ENCODE measurements at places on chromosomes 7 and 10.

DNA sequence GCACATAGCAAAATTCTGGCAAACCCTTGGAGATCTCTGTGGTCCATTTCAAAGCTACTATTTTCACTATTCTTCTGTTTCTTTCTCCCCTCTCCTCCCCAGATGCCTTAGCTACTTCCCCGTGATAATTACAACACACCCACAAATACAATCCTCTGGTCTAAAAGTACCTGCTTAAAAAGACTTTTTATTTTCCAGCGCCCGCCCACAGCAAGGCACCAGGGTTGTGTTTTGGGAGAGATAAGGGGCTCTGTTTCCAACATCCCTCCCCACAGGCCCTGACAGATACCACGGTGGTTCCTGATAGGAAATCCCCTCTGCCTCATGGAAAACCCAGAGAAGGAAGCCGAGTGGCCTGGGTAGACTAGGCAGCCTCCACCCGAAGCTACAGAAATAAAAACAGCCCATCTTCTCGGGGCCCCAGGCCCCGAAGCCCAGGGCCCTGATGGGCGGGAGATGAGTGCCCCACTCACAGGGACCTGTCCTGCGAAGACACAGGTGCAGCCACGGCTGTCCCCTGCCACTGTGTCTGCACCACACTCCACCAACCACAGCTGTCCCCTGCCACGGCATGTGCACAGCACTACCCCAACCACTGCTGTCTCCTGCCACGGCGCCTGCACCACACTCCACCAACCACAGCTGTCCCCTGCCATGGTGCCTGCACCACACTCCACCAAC, 19.7 kb downstream of the CALML5 start:
- DNase-seq: no peak

- no peak for DNase-seq
Observed at GRCh38 chr10:17443707-17444387, 10.5 kb downstream of the ST8SIA6 start.

- no peak for DNase-seq
Observed at GRCh38 chr7:14767716-14768425, 134.7 kb downstream of the DGKB start.

- no peak for DNase-seq
Observed at GRCh38 chr7:150830937-150831336, 21.4 kb upstream of the AOC1 start.

DNA sequence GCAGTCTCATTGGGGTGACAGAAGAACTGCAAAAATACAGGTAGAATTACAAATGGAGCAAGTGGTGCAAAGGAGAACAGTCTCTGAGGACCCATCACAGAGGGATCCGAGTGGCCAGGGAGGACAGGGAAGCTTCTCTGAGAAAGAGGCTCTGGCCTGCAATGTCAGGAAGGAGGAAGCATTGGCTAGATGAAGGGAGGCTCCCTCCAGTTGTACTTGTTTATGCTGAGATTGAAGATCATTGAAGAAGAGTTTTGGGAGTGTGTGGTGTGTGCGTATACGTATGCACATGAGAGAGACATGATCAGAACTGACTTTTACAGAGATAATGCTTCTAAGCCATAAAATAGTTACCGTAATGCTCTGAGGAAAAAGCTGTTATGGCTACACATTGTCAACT, 274.7 kb upstream of the FZD8 start:
- no peak for DNase-seq

GRCh38 chr7:51629206-51629605, 312.6 kb upstream of the COBL start:
- DNase-seq: no peak

DNA sequence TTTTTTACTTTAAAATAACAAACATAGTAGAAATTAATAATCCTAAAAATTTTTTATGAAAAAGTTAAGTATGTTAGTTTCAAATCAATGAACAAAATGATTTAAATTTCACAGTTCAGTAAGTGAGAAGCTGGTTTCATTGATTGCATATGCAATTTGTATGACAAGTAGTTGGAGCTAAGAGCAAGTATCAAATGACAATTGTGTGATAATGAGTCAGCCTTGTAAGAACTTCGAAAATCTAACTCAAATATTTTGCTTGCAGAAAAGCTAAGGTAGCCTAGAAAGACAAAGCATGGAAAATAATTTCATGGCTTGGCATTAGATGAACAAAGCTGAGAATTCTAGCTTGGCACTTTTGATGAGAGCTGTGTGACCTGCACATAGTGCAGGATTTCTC, 111.5 kb downstream of the HDAC9 start:
- no peak for DNase-seq

DNA sequence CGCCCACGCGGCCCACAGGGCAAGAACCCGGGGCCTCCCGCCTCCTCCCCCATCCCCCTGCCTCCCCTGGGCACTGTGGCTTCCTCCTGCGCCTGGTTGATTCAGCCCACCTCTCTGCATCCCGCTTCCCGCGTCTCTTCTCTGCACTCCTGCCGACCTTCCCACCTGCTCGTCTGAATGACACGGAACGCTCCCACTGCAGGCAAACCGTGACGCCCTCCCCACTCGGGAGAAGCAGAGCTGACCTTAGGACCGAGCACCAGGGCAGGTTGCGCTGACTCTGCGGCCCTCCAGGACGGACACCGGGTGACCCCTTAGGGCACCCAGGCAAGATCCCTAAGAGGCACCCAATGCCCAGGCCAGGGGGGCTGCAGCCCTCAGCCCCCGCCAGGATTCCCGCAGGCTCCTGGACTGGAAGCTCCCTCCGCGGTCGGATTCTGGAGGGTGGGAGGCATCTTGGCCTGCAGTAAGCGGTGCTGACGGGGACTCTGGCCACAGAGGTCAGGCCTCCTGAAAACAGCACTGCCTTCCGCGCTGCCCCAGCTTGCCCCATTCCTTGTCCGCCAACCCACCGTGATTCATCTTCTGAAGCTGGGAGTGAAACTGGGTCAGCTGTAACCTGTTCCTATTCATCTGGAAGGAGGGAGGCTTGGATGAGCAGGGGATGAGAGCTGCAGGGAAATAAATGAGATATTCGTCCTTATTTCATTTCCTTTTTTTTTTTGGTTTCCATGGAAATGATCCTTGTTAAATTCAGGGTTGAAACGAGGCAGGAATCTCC, 990 bp downstream of the CALML3 start:
- DNase-seq: no peak

GRCh38 chr7:114363292-114363691, 51.3 kb upstream of the FOXP2 start:
- no peak for DNase-seq

Measured in activated CD8-positive, alpha-beta memory T cell treated with anti-CD3 and anti-CD28 coated beads for 4 hours (primary cell).